ENCODE measurements at places on chromosomes 2 and 18.

DNA sequence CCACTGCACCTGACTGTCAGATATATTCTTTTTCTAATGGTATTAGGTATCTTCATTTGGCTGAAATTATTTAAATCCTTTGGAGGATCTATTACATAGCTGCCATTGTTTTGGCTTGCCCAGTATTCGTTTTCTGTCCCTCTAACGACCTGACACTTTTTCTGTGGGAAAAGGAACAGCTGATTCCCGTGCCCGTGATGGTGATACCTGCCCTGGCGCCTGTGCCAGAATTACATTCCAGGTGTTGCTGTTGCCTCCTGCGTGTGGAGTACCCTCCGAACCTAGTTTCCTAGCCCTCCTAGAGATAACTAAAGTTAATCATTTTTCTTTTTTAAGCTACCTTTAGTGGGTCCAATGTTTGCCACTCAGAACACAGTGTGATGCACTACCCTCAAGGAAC lies 14.0 kb downstream of the HOXD1 start:
- DNase-seq, result no peak

DNA sequence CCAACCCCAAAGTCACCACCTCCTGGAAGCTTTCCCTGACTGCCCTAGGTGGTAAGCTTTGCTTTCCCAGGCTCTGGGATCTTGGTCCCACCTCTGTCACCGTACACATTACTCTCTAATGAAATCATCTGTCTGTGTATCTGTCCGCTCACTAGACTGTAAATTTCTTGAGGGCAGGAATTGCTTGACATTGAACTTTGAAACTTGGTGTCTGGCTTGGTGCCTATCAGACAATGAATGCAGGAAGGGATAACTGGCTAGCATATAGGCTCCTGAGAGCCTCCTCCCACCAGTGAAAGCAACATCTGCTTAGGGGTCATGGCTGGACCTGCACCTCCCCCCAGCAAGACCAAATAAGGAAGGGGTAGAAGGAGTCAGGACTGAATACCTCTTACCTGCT lies 155.7 kb downstream of the TNS1 start:
- no peak for DNase-seq

- DNase-seq, result no peak
Observed at GRCh38 chr2:167140767-167141166, 252.5 kb downstream of the XIRP2 start.

- no peak for DNase-seq
Observed at GRCh38 chr2:27702302-27702701, 38.6 kb downstream of the SLC4A1AP start.

DNA sequence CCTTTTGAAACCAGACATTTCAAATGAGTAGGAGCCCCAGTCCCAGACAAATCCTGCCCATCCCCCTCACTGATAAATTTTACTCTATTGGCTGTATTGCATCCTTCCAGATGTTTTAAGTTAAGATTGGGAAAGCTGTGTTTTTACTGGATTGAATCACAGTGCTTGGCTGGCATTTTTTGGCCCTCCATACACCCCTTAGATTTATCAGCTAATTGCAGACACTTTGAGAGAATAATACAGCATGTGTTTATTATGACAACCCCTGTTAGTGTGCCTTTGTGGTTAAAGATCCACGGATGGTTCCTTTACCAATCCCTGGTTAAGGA lies 74.9 kb downstream of the ANTXR1 start:
- DNase-seq, result no peak

GRCh38 chr2:146489386-146489785 lies 1355.4 kb upstream of the ACVR2A start:
- no peak for DNase-seq

DNA sequence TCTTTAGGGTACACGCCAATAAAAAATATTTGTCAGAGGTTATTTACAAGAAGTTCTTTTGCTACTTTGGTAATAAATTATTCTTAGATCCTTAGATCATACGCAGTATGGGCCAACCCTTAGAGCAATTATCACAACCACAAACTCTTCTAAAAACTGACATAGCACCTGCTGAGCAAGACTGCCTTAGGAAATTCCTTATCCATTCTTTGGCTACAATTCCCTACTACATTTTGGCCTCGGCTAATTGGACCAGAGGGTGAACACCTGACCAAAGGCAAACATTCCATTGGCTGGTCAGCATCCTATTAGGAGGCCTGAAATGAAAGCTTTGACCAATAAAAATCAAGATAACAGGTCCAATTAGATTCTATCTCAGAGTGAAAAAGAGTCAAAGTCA lies 147.6 kb upstream of the CCDC68 start:
- no peak for DNase-seq

DNA sequence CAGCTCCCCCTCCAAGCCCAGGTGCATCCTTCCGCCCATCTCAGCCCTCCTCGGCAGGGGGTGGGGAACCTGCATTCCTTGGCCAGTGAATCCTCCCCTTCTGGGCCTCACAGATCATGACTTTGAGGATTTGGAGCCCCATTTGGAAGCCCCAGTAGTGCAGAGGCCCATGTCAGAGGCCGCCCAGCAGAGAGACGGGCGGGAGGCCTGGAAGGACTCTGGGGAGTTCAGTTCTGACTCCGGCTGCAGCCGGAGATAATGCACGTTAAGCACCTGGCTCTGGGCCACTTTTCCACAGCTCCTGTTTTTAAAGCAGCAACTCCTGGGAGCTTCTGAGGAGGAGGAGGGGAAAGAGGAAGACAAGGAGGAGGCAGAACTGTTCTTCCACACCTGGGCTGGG lies 14.9 kb downstream of the ATOH8 start:
- DNase-seq, result no peak

Measured in activated T-cell treated with anti-CD3 and anti-CD28 coated beads, Interleukin-2, amount 50 U/mL, for 48 hours (primary cell).